ENCODE measurements at places on chromosomes 12 and 14.
A peak's percentile ranks its signal among the peaks of the same experiment; 100 is the strongest.

GRCh38 chr12:130053651-130054069, 108.6 kb upstream of the FZD10 start:
- no peak for DNase-seq

DNA sequence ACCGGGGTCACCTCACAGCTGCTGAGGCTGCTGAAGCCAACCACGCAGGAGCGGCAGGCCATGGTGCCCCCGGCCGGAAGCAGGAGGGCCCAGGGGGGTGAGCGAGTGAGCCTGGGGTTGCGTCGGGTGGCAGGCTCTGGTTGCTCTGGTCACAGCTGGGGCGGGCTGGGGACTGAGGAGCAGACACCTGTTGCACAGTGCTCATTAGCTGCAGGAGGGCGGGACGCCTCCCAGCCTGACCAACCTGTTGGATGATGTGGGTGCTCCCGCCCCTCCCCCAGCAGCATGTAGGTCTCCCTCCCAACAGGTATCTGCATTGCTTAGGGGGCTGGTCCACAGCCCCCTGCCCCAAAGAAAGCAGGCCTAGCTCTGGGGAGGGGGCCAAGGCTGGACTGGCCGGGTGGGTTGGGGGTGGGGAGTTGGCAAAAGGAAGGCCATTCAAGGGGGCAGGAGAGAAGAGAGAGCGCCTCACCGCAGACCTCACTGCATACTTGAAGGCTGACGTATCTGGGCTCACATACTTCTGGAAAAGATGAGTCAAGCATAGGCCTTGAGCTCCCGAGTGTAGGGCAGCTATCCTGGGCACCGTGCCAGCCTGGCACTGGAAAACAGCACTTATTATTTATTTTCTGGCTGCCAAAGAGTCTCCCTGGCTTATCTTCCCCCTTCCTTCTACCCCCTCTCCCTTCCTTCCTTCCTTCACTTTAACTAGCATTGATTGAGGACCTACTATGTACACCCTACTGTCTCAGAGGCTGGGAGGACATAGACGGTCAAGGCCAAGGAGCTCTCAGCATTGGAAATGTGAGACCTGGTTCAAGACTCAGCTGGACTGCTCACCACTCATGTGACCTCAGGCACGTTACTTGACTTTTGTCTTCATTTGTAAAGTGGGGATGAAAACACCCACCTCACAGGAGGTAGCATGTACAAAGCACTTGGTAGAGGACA, at the start of gene KRT80:
KRT80 (minus strand) TSS at position 174 of the 951 bp plus-strand sequence; CDS start at position 62, 112 bp downstream.
- DNase-seq = peak; percentile 73

- DNase-seq = no peak
Measured at GRCh38 chr14:91649930-91650329, 82.0 kb downstream of the CATSPERB start.

DNA sequence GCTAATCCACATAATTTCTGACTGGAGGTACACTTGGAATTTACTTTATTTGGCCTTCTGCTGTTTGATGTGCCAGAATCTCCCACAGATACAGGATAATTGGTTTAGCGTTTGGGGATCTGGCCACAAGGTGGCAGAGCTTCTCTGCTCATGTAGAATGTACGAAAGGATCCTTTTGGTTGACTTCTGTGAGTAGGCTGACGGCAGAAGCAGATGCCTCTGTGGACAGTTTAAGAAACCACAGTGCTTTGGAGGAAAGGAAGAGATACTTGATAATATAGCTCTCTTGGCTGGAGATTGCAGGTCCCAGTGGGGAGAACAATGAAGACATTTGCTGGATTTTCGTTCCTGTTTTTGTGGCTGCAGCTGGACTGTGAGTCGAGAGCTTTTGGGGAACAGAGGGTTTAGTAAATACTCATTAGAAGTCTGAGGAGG, 75.3 kb upstream of the OR4E1 start:
- no peak for DNase-seq

DNA sequence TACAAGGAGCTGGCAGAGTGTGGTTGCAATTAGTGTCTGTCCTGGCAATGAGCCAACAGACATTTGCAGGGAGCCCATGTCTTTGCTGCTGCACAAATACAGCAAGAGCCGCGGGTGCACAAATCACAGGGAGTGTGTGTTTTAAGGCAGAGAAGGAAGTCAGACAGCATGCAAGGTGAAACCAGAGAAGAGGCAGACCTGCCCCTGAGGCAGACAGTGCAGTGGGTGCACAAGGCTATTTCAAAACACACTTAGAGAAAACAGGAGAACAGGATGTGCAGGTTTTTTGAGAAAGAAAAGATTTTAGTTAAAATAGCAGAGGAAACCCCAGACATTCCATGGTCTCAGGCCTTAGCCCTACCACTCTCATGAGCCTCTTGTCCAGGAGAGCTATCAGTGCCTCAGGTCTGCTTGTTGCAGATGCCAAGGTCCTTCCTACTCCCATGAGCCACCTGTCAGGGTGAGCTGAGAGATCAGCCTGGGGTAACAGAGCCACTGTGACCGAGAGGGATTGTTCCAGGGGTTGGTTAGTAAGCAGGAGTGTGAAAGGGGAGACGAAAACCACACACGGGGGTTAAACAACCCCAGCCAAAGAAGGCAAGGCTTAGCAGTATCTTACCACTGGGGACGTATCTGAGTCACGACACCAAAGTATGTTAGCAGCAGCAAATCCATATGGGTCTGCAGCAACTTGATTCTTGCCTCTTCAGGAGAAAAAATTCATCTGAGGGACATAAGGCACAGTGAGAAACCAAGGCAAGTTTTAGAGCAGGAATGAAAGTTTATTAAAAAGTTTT, 78.1 kb downstream of the C14orf132 start:
- DNase-seq = peak; percentile 51

GRCh38 chr12:103326190-103326589, 169.6 kb downstream of the C12orf42 start:
- DNase-seq = no peak

DNA sequence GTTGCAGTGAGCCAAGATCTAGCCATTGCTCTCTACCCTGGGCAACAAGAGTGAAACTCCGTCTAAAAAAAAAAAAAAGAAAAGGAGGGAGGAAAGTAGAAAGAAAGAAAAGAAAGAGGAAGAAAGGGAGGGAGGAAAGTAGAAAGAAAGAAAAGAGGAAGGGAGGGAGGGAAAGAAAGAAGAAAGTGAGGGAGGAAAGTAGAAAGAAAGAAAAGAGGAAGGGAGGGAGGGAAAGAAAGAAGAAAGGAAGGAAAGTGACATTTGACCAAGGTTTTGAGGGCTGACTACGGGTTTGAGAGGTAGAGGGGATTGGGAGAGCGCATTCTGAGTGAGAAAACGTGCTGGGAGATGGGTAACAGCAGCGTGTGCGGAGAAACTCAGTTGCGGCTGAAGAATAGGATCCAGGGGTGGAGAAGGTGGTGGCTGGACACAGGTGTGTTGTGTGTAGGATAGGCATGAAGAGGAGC, 521 bp upstream of the PAPLN start:
- DNase-seq = no peak

DNA sequence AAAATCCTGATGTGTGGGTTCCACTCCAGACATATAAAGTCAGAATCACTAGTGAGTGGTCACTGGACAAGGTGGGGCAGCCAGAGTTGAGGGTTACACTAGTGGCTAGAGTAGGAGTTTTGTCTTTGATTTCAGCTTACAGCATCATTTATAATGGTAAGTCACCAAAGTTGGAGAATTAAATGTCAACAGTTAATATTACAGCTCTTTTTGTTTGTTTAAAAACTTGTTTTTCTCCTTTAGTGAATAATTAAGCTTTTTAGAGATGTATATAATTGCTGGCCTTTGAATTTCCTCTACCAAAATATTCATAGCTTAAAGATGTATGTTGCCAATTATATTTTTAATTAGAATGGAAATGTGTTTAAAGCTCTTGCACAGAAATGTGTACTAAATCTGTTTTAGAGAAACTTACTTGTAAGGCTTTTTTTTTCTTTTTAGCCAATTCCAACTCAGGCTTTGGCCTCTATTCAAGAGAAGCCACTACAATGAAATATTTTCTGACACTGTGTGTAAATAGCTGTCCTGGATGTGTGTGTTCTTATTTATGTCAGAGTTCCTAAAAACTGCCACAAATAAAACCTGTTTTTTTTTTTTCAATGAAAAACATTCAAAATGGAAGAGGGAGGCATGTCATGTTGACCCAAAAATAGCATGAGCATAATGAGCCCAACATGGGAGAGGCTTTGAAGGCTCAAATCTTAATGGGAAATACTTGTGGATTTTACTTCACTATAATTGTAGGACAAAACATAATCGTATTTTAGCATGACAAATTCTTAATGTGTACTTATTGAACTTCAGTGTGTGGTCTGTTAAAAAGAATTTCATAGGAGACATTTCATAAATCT, 92.2 kb downstream of the TBC1D30 start:
- DNase-seq = no peak

GRCh38 chr14:41154143-41154807, 452.4 kb upstream of the LRFN5 start:
- DNase-seq = no peak

DNA sequence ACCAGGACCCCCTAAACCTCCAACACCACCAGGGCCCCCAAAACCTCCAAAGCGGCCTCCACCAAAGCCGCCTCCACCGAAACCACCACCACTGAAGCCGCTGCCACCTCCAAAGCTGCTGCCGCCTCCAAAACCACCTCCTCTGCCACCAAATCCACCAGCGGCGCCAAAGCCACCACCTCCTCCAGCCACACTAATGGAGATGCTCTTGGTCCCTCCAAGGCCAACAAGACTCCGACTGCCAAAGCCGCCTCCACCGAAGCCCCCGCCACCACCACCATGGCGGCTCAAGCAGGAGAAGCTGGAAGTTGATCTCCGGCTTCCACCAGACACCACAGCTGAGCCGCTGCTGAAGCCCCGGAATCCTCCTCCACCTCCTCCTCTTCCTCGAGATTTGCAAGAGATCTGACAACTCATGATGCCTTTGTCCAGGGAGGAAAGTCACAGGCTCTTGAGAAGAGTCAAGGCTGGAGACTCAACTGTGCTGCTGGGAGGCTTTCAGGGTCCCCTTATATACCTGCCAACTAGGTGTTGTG, at the start of gene KRT2:
KRT2 (minus strand) TSS at position 486 of the 536 bp plus-strand sequence; CDS start at position 417, 69 bp downstream.
- DNase-seq = no peak

DNA sequence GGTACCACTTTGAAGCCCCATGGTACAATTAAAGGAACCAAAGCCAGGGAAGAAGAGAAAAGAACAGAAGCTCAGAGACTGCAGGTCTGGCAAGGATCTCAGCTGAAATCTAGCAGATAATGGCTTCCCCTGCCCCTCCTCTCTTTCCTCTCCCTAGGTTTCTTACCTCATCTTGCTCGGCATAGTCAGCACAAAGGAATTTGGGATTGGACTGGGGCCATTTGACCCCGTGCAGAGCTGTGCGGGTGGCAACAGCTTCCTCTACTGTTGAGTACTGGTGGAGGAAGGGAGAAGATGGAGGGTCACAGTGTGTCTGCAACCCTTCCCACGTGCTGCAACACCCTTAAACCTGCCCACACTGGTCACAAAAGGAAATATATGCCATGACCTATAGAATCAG, 4.7 kb upstream of the CDH24 start:
- DNase-seq = no peak

DNA sequence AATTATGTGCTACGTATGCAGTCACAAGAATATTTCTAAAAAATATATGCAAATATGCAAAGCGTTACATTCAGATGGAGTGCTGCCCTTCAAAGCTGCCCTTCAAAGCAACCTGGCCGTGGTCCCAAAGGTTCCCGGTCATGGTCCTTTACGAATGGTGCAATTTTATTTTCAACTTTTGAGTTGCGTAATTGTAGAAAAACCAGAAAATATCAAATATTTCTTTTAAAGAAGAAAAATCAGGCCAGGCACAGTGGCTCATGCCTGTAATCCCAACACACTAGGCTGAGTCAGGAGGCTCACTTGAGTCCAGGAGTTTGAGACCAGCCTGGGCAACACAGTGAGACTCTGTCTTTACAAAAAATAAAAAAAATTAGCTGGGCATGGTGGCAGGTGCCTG, 21.4 kb downstream of the CLSTN3 start:
- DNase-seq = no peak

- no peak for DNase-seq
Measured at GRCh38 chr14:69673104-69673503, 61.7 kb downstream of the SUSD6 start.

DNA sequence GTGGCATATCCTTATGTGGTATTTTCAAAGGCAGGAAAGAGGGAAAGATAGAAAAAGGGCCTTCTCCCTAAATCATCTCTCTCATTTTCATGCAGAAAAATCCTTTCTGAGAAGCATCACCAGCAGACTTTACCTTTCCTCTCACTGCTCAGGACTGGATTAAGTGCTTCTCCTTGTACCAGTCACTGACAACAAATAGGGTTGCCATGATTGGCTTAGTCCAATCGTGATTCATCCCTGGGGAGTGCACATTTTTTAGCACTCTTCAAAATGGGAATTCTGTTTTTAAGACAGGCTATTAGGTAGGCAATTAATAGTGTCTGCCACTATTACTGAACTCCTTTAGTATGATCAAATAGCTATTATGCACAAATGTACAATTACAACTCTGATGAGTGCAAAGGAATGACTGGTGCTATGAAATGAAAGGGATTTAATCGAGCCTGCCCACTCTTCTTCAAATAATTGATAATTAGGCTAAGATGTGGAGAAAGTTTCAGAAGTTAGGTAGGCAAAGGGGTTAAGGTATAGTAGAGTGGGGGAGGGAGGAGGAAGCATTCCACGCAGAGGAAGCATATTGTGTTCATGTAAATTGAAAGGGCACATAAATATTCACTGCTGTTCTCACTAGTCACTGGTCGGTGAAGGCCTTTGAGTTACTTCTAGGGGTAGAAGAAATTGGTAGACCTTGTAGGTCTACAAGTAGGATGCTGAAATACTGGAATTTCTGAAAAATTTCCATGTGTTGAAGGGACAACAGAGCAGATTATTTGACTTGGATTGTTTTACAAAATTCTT, 84.0 kb downstream of the MSRB3 start:
- no peak for DNase-seq

DNA sequence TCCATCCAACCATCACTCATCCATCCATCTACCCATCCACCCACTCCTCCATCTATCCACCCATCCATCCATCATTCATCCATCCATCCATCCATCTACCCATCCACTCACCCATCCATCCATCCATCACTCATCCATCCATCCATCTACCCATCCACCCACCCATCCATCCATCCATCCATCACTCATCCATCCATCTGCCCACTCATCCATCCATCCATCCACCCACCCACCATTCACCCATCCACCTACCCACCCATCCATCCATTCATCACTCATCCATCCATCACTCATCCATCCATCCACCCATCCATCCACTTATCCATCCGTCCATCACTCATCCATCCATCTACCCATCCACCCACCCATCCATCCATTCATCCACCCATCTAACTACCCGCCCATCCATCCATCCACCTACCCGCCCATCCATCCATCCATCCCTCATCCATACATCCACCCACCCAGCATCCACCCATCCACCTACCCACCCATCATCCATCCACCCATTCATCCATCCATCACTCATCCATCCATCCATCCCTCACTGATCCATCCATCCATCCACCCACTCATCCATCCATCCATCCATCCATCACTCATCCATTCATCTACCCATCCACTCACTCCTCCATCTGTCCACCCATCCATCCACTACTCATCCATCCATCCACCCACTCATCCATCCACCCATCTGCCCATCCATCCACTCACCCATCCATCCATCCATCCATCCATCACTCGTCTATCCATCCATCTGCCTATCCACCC, 24.1 kb downstream of the TRPV4 start:
- DNase-seq = no peak
